ENCODE measurements at places on chromosomes 2 and 18.

- DNase-seq: no peak
- H3K27me3 ChIP-seq: peaks cover 18% of the 10 kb centered on the region
- no peak within 1 kb of the TSS for H3K4me3 ChIP-seq
- no peak within 1 kb of the TSS for H3K27ac ChIP-seq
- H3K36me3 ChIP-seq: peaks cover 4% of the 10 kb centered on the region
These were observed at the start of the genes ABCG5 and ABCG8 for GRCh38 chr2:43838560-43839267. Gene ABCG5, minus strand, starts transcription at chr2:43838839. Its CDS starts 160 bp downstream, at chr2:43838679. Gene ABCG8, plus strand, starts transcription at chr2:43838971. Its CDS starts 83 bp downstream, at chr2:43839054.

GRCh38 chr18:23401400-23402347 lies 51.4 kb upstream of the RIOK3 start:
- DNase-seq: no peak
- H3K27me3 ChIP-seq: no peaks in the 10 kb centered on the region
- H3K4me1 ChIP-seq: peaks cover 17% of the 10 kb centered on the region
- H3K27ac ChIP-seq: no peak overlapping the region

DNA sequence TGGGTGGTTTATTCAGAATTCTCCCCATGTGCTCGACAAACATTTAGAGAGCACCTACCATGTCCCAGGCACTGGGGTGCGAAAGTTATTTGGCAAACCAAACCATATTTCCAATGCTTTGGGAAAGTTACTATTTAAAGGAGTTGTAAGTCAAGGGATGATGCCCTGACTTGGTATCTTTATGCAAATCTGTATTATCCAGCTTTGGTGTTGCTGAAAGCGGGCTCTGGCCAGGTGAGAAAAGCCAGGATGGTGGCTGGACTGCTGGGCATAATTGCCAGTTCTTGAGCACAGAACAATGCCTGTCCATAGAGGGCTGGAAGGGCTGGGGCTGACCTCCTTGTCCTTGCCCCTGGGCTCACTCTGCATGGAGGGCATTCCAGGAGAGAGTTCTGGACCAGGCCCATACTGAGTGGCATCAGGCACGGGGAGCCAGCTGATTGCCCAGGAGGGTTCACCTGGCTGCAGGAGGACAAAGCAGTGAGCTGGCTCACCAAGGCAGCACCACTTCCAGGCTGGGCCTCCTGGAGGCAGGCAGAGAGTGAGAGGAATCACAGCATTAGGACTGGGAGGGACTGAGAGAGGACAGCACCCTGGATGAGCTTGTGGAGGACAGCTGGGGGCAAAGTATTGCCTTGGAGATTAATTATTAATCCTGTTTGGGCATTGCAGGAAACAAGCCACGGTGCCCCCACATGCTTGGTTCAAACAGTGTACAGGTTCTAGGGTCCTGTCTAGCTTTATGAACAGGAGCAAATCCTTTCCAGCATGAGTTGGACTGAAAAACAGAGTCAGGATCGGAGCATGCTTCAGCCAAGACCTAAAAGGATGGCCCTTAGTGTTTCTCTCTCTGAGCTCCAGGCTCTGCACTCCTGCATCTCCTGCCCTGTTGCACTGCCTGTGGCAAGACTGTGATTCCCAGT lies 7.1 kb downstream of the KHK start:
- DNase-seq: no peak
- no peaks in the 10 kb centered on the region for H3K27me3 ChIP-seq
- no peak overlapping the region for H3K4me3 ChIP-seq
- H3K27ac ChIP-seq: no peak overlapping the region
- H3K4me1 ChIP-seq: peaks cover 15% of the 10 kb centered on the region

- no peaks in the 10 kb centered on the region for H3K27me3 ChIP-seq
- no peaks in the 10 kb centered on the region for H3K4me1 ChIP-seq
- H3K4me3 ChIP-seq: no peak overlapping the region
- no peaks in the 10 kb centered on the region for H3K36me3 ChIP-seq
- DNase-seq: no peak
These were observed 110.2 kb downstream of the ABCA12 start for GRCh38 chr2:215028231-215028630.

DNA sequence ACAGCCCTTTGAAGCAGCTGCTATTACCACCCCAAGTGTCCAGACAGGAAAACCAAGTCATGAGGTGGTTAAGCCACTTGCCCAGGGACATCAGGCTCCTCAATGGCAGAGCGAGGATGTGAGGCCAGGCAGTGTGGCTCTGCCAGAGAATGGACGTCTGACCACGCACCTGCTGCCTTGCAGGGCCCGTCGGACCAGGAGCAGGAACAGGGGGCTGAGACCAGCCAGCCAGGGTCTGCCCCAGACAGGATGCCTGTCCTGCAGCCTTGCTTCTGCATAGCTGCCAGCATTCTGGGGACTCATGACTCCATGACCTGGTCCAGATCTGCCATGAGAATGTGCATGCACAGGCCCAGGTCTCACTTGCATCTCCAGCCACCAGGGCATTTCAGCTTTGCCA lies 52.0 kb downstream of the BCL2L11 start:
- H3K4me1 ChIP-seq: peaks cover 4% of the 10 kb centered on the region
- H3K4me3 ChIP-seq: no peak overlapping the region
- H3K27me3 ChIP-seq: peaks cover 17% of the 10 kb centered on the region
- no peaks in the 10 kb centered on the region for H3K36me3 ChIP-seq
- DNase-seq: no peak
- no peak overlapping the region for H3K27ac ChIP-seq

DNA sequence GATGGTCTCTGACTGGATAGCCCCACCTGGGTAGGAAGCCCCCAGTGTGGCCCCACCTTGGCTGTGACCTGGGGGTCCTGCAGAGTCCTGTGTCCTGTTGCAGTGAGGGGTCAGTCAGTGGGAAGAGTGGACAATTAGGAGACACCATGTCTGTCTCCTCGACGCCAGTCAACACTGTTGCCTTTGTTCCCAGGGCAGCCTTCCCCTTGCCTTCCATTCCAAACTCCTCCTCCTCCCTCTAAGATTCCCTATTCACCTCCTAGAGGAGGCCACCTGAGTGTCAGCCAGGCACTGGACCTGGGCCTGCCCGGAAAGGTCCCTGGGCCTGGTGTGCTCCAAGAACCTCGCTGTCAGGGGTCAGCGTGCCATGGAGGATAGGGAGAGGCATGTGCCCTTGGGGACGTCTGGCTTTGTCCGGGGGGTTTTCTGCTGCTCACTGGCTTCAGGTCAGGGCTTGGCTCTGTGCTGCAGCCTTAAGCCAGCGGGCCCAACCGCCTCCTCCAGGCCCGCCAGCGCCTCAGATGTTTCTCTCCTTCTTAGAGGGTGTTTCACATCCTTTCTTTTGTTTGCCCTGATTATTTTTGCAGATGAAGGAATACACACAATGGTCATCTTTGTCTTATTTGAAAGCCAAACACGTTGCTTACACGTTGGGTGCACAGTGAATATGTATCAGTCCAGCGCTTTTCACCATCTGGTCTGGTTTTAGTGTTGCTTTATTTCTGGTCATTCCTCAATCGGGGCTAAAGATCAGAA lies 68.9 kb downstream of the HPCAL1 start:
- H3K4me1 ChIP-seq: peaks cover 37% of the 10 kb centered on the region
- DNase-seq: no peak
- H3K36me3 ChIP-seq: peaks cover 10% of the 10 kb centered on the region
- no peak overlapping the region for H3K4me3 ChIP-seq
- peak overlapping the region; percentile 19 for H3K27ac ChIP-seq
- H3K27me3 ChIP-seq: no peaks in the 10 kb centered on the region

- H3K4me3 ChIP-seq: no peak overlapping the region
- H3K27ac ChIP-seq: no peak overlapping the region
- no peaks in the 10 kb centered on the region for H3K36me3 ChIP-seq
- no peaks in the 10 kb centered on the region for H3K27me3 ChIP-seq
These were observed 2.5 kb upstream of the DHRS9 start for GRCh38 chr2:169066897-169067296.

DNA sequence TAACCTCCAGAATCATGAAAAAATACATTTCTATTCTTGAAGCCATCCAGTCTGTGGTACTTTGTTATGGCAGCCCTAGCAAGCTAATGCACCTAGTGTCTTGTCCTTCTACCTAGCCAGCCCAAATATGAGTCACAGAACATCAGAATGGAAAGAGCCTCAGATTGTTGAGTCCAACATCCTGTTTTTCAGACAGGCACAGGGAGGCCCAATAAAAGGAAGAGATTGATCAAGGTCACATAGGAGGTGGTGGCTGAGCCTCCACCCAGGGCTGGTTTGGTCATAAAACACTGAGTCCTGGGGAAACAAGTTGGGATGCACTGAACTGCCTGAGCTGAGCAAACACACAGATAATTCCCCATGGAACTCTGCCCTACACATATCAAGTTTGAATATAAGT lies 195.5 kb downstream of the TTC32 start:
- H3K4me1 ChIP-seq: no peaks in the 10 kb centered on the region
- H3K36me3 ChIP-seq: no peaks in the 10 kb centered on the region
- no peak overlapping the region for H3K4me3 ChIP-seq

DNA sequence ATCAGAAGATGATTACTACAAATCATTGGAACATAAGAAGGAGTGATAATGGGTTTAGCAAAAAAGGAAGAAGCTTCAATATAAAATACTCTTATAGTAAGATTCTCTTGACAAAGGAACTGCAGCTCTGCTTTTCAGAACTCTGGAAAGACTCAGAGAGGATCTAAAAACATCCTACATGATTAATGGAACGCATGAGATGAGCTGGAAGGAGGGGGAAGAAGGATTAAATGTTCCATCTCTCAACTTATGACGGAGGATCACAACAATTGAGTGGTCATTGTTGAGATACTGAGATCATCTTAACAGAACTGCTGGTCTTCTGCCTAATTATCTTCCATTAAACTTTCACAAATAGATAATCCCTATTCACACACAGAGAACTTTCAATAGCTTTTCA lies 267.5 kb upstream of the SLC8A1 start:
- H3K36me3 ChIP-seq: no peaks in the 10 kb centered on the region
- H3K4me1 ChIP-seq: no peaks in the 10 kb centered on the region
- no peak overlapping the region for H3K4me3 ChIP-seq
- DNase-seq: no peak
- H3K27ac ChIP-seq: no peak overlapping the region

GRCh38 chr2:15980605-15981098 lies 40.3 kb downstream of the MYCN start:
- no peaks in the 10 kb centered on the region for H3K27me3 ChIP-seq
- no peaks in the 10 kb centered on the region for H3K4me1 ChIP-seq
- no peak for DNase-seq
- H3K27ac ChIP-seq: no peak overlapping the region
- H3K4me3 ChIP-seq: no peak overlapping the region

GRCh38 chr18:35982409-35983114 lies 10.1 kb downstream of the RMP24 start:
- DNase-seq: no peak
- no peak overlapping the region for H3K27ac ChIP-seq
- H3K36me3 ChIP-seq: peaks cover 46% of the 10 kb centered on the region
- no peak overlapping the region for H3K4me3 ChIP-seq
- no peaks in the 10 kb centered on the region for H3K4me1 ChIP-seq
- H3K27me3 ChIP-seq: no peaks in the 10 kb centered on the region

GRCh38 chr2:29309090-29310029 lies 194.1 kb downstream of the CLIP4 start:
- H3K4me3 ChIP-seq: no peak overlapping the region
- peaks cover 16% of the 10 kb centered on the region for H3K27me3 ChIP-seq
- peaks cover under 1% of the 10 kb centered on the region for H3K36me3 ChIP-seq
- peak; percentile 48 for DNase-seq
- no peak overlapping the region for H3K27ac ChIP-seq
- H3K4me1 ChIP-seq: peaks cover 11% of the 10 kb centered on the region

GRCh38 chr2:6418291-6418690 lies 447.4 kb downstream of the CMPK2 start:
- no peak overlapping the region for H3K27ac ChIP-seq
- no peak for DNase-seq
- no peaks in the 10 kb centered on the region for H3K27me3 ChIP-seq
- H3K36me3 ChIP-seq: no peaks in the 10 kb centered on the region
- H3K4me1 ChIP-seq: no peaks in the 10 kb centered on the region
- no peak overlapping the region for H3K4me3 ChIP-seq

- H3K36me3 ChIP-seq: no peaks in the 10 kb centered on the region
- no peak overlapping the region for H3K4me3 ChIP-seq
- no peak overlapping the region for H3K27ac ChIP-seq
- no peaks in the 10 kb centered on the region for H3K4me1 ChIP-seq
- H3K27me3 ChIP-seq: no peaks in the 10 kb centered on the region
These were observed 1570.9 kb upstream of the SLC39A10 start for GRCh38 chr2:194086129-194086528.

DNA sequence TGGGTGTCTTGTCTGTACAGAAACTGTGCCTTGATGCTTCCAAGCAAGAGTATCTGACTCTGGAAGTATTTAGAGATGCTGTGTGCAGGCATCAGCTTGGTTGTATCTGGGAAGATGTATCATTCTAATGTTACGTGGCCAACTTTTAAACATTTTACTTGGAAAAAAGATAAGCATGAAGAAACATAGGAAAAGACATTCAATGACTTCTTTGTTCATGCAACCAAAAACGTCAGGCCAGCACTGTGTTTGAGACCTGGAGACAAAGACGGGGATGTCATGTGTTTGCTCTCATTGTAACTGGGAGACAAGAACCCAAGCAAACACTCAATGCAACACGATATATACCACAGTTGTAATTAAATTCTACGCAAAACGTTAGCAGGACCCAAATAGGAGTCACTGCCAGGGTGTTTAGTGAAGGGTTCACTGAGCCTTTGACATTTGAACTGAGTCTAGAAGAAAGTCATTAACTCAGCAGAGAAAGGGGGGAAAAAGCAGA lies 8.9 kb upstream of the SESTD1 start:
- no peak overlapping the region for H3K4me3 ChIP-seq
- no peaks in the 10 kb centered on the region for H3K4me1 ChIP-seq
- no peak for DNase-seq
- H3K27me3 ChIP-seq: peaks cover 5% of the 10 kb centered on the region
- no peak overlapping the region for H3K27ac ChIP-seq
- H3K36me3 ChIP-seq: no peaks in the 10 kb centered on the region

DNA sequence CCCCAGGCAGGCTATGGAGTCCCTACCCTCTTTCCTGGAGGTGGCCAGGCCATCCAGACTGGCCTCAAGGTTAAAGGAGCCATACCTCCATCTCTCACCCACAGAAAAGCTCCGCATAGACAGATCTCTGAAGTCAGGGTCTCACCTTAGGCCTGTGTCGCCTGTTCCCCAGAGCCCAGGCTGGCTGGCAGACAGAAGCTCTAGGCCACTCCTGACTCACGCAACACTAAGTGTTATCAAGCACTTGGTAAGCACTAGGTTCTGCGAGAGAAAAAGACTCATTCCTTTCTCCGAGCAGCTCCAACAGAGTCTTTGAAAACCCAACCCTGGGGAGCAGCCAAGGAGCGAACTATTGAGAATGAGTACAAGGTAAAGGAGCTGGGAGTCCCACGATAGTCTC lies 6.1 kb downstream of the SMAD7 start:
- no peaks in the 10 kb centered on the region for H3K27me3 ChIP-seq
- no peak for DNase-seq
- peaks cover 81% of the 10 kb centered on the region for H3K4me1 ChIP-seq
- H3K27ac ChIP-seq: peak overlapping the region; percentile 71
- peak overlapping the region; percentile 98 for H3K4me3 ChIP-seq
- peaks cover 100% of the 10 kb centered on the region for H3K36me3 ChIP-seq

- H3K27ac ChIP-seq: peak overlapping the region; percentile 49
- no peak overlapping the region for H3K4me3 ChIP-seq
- H3K27me3 ChIP-seq: no peaks in the 10 kb centered on the region
- no peak for DNase-seq
- H3K36me3 ChIP-seq: peaks cover 76% of the 10 kb centered on the region
These were observed 56.7 kb upstream of the EML6 start for GRCh38 chr2:54666634-54667265.
